ENCODE measurements at places on chromosomes 11 and 22.

DNA sequence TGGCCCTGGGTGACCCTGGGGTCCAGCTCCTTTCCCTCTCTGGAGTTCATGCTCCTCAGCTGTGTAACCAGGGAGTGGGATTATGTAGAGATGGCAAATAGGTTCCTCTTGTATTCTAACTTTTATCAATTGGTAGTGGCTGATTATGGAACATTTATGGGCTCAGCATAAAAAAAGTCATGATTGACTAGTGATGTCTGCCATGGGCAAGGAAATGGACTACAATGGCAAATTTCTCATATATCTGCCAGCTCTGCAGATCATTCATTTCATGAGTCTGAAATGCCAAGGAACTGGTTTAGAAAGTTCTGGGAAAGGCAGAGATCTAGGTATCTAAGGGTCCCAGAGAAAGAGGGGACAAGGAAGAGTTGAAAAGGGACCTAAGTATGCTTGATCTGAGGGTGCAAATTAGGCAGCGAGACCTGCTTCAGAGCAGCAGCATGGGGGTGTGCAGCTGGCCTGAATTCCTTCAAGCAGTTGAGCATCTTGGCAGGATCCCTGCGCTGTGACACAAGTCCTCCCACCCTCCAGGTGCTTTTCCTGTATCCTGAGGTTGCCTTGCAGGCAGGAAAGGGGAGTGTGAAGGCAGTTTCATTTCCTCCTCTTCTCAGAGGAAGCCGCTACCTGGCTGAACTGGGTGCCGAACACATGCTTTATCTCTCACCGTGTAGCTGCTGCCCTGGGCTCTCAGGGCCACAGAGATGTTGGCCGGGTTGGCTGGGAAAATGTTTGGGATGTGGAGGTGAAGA, 10.4 kb downstream of the SLC15A3 start:
- DNase-seq: no peak

GRCh38 chr11:100841711-100842407, 154.8 kb downstream of the ARHGAP42 start:
- no peak for DNase-seq

DNA sequence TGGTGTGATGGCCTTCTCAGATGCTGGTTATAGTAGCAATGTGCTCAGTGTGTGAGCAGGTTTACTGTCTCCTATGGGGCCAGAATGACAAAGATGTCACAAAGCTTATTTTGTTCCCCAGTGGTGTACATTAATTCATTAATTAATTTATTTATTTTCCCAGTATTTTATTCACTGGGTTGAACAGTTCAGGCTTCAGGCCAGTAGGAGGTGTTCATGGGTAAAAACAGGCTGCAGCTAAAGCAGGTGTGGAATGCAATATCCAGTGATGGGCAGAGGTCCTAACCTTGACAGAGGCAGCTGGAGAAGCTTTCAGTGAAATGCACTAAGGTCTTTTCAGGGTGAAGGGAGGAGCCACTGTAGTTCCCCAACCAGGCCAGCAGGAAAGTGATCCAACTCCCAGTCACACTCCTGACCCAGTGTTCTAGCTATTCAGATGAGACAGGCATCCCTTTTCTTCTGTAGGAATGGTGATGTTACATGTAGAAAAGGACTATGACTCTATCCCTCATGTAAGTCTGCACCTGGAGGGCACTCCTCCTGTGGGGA, 7.8 kb upstream of the FANCF start:
- DNase-seq: no peak

GRCh38 chr11:116879800-116880625, 42.6 kb upstream of the APOA1 start:
- no peak for DNase-seq

DNA sequence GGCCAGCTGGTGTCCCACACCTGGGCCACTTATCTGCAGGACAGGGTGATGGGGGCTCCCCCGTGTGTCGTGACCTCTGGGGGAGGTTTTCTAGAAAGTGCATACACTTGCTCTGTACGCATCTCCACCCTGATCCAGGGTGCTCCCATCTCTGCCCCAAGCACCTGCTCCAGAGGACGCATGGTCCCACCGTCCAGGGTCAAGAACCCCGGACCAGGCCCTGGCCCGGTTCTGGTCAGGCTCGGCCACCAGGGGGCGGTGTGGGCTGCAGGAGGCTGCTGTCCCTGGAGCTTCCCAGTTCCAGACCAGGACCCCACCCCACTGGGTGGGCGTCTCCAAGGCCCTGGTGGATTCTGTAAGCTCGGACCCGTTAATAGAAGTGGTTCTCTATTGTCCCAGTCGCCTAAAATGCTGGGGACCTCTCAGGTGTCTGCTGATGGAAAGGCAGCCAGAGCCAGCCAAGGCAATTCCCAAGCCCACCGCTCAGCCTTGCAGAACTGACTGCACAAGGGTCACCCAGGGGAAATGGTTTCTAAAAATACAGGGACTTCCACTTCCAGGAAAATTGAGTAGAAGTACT, 34.7 kb upstream of the SEPTIN5 start:
- DNase-seq: no peak

GRCh38 chr11:92682136-92682535, 287.3 kb upstream of the MTNR1B start:
- DNase-seq: no peak

DNA sequence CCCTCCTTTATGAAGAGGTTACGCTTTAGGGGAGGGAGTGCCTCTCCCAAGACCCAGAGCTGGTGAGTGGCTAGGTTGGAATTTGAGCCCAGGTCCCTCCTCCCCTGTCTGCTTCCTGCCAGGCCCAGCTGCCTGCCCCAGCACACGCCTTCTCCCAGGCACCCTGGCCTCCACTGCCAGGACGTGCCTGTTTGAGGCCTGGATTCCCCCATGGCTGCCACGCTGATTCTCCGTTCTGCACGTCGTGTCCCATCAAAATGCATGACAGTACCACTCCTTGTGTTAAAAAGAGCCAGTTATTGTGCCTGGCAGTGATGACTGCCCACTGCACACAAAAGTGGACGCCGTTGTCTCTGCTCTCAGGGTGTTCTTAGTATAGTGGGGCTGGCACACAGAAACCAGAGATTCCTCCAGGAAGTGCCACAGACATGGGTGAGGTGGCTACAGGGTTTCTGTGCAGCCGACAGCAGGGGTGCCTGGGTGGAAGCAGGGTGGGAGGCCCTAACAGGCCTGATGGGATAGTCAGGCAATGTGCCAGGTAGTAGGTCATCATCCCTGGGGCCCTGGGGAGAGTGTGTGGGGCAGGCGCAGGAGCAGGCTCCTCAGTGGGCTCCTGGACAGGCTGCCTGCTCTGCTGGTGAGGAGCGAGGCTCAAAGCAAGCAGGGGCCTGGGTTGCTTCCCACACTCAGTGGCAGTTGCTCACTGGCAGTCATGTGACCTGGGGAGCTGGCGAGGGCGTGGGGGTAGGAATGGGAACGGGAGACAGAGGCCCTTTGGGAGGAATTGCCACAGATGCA, 24.2 kb downstream of the MED15 start:
- peak; percentile 70 for DNase-seq

GRCh38 chr11:70468256-70469195, 70.2 kb downstream of the CTTN start:
- no peak for DNase-seq

DNA sequence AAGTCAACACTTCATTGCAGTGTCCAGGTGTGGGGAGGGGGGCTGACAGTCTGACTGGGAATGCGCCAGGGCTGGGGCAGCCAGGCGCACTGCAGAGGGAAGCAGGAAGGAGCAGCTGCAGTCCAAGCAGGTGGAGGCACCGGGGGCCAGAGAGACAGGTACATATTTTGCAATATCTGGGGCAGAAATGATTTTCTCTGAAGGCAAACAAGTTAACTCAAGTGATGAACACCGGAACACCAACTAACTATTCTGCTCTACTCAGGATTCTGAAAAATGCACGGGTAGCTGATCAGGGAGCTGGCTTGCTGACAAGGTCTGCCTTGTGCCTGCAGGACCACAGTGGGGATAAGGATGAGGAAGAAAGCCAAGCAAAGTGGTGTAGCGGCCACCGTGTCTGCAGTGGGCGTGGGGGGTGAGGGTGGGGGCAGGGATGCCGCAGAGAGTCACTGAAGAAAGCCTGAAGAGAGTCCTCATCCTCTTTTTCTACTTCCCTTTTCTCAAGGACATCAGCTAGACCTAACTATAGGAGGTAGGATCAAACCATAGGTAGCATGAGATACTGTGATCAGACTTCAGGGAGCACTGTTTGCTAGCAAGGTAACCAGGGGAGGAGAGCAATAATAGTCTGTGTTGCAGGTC, 83.4 kb downstream of the SCN3B start:
- no peak for DNase-seq

- no peak for DNase-seq
These were observed 15.0 kb downstream of the POU2F3 start for GRCh38 chr11:120254788-120255518.

GRCh38 chr11:45048870-45049691, 97.4 kb upstream of the PRDM11 start:
- no peak for DNase-seq

DNA sequence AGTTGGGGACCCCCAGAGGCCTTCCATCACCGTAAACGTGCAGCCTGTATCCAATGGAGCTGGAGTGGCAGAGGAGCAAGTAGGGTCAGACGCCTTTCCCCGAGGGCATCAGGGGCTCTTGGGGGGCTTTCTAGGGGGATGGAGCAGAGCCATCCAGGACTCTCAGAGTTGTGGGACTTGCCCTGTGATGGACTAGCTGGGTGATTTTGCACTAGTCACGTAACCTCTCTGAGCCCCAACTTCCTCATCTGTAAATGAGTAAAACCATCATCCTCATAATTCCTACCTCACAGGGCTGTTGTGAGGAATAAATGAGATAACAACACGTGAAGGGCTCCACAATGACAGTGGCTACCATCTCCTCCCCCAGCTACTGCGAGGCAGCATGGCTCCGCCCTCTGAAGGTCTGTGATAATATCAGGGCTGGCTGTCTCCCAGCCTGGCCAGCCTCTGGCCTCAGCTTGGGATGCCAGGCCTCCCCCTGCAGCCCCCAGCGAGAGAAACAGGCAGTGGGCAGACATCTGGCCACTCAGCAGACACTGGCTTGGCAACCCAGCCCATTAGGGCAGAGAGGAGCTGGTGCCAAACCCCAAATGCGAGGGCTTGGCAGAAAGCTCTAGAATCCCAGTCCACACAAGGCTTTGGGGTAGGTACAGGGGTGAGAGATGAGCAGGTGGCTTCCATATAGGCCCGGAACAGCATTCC, 6.7 kb downstream of the USP2 start:
- DNase-seq: no peak

GRCh38 chr11:126431401-126432064, 76.0 kb downstream of the ST3GAL4 start:
- no peak for DNase-seq

DNA sequence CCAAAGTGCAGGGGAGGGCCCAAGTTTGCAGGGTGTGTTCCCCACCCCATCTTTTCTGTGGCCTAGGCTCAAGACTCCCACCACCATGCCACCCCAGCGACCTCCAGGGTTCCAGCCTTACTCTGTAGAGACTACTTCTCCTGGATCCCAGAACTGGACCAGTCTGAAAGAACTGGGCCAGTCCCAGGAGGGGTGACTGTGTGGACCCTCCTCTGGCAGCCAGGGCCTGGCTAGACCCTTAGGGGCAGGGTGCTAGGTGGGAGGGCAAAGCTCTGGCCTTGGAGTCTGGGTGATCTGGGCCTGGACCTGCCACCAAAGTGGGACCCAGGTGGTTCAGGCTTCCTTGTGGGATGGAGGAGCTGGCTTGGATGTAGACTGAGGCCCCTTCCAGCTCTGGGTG, 41.8 kb upstream of the ACCSL start:
- no peak for DNase-seq

GRCh38 chr22:34055525-34056200, 135.4 kb upstream of the LARGE1 start:
- DNase-seq: no peak

- DNase-seq: no peak
These were observed 672.2 kb downstream of the LRRC4C start for GRCh38 chr11:40787224-40787623.

DNA sequence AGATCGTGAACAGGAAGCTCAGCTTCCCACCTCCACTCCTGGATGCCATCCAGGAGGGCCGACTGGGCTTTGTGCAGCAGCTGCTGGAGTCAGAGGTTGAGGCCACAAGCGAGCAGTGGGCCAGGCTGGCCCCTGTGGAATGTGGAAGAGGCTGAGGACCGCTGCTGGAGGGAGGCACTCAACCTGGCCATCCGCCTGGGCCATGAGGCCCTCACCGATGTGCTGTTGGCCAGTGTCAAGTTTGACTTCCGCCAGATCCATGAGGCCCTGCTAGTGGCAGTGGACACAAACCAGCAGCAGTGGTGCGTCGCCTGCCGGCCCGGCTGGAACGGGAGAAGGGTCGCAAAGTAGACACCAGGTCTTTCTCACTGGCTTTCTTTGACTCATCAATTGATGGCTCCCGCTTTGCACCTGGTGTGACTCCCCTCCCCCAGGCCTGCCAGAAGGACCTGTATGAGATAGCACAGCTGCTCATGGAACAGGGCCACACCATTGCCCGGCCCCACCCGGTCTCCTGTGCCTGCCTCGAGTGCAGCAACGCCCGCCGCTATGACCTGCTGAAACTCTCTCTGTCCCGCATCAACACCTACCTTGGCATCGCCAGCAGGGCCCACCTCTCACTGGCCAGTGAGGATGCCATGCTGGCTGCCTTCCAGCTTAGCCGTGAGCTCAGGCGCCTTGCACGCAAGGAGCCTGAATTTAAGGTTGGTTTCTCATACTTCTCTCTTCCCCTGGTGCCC, 24.9 kb downstream of the ART5 start:
- no peak for DNase-seq

GRCh38 chr11:125175896-125176575, 11.5 kb downstream of the PKNOX2 start:
- DNase-seq: peak; percentile 19

DNA sequence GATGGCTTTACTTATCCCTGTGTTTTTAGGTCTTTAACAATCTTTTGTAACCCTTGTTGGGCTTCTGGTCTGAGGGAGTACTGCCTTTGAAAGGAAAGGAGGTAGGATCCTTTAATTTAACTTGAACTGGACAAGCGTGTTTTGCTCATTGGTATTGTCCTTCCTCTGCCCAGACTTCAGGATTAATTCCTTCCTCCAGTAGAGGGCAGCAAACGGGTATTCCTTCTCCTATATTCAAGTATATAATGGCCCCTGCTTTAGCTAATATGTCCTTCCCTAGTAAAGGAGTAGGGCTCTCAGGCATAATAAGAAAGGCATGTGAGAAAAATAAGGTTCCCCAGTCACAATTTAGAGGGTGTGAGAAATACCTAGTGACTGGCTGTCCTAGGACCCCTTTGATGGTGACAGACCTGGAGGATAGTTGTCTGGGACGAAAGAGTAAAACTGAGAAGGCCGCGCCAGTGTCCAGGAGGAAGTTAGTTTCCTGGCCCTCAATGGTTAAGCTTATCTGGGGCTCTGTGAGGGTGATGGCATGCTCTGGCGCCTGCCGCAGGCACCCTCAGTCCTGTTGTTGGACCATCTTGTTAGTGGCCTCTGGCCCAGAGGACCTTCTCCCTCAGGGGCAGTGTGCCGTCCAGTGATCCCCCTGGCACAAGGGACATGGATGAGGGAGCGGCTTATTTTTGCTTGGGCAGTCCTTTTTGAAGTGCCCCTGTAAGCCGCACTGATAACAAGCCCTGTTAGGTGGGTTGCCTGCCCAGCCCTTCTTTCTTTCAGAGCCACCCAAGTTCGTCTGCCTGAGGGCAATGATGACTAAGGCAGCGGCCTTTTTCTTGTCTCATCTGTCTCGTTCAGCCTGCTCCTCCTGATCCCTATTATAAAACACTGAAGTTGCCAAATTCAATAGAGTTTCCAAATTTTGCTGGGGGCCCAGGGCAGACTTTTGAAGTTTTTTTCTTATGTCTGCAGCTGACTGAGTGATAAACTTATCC, 51.8 kb downstream of the C11orf71 start:
- no peak for DNase-seq

GRCh38 chr22:42010778-42011177, 12.2 kb downstream of the WBP2NL start:
- no peak for DNase-seq

Measured in Peyer's patch (tissue), 4 donors.